ELR (cell line): ENCODE measurements at places on chromosomes 4 and X.

GRCh38 chr4:153318696-153319320 lies 25.7 kb upstream of the MND1 start:
- DNase-seq: peak; percentile 68

DNA sequence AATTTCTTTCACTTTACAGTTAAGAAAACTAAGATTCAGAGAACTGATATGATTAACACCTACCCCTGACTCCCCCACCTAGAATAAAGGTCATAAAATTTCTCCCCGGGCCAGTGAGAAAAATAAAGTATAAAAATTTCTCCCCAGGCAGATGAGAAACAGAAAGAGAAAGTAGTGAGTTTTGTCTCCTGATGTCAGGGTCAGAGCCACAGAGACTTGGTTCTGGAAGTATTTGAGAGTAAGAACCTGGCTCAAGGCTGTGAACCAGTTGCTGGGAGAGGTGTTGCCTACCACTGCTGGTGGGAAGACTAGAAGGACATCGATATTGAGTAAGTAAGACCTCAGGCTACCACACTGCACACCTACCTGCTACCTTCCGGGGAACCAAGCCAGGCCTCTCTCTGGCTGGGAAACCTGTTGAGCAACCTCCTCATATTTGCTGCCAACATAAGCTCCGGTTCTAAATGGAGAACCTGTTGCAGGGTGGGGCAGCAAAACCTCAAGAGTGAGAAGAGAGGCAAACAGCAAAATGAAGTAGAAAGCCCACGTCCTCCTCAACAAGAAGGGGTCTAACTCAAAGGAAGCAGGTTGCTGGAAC lies 104.2 kb upstream of the PUDP start:
- DNase-seq: no peak

- DNase-seq: peak; percentile 88
These were observed at the start of gene ALG13 for GRCh38 chrX:111680988-111681779. Gene ALG13 (plus strand): TSS chrX:111681170. CDS start chrX:111681219, 49 bp downstream.

DNA sequence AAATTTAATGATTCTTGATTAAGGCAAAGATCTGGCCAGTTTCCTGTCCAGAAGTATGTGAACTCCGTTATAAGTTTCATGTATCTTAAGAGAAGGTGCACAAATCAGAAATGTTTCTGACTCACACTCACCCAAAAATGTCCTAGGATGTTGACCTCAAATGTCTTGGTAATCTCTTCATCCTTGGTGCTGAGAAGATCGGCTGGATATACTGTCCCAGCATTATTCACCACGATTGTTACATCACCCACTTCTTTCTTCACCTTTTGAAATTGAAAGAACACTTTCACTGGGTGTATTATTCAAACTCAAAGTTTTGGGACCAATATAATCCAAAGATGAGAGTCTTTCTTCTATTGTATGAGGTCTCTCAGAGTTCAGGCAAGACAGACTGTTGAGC lies 5.7 kb downstream of the HSD17B13 start:
- DNase-seq: no peak

DNA sequence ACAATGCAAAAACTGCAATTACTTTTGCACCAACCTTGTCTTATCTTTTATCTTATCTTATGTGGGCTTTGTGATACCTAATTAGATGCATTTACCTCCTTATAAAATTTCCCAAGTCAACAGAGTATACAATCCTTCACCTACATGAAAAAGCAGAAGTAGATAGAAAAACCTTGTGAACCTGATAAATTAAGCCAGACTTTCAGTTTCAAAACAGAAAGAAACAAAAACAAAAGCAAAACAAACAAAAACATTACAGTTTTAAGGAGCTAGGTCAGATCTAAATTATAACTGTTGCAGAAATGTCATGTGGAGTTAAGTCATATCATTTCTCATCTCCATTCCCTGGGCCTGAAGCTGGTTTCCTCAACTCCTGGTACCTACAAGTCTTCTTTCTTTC lies 24.9 kb upstream of the CXXC4 start:
- no peak for DNase-seq

DNA sequence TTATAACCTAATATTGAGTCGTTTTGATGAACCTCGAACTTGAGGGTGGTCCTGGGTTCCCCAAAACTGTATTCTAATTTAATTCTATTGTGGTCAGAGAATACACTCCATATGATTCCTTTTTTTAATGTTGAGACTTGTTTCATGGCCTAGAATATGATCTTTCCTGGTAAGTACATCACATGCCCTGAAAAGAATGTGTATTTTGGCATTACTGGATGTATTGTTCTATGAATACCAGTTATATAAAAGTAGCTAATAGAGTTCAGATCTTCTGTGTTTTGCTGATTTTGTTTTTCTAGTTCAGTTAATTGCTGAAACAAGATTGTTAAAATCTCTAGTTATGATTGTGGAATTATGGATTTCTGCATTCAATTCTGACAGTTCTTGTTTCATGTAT lies 18.8 kb downstream of the PRRG1 start:
- no peak for DNase-seq

DNA sequence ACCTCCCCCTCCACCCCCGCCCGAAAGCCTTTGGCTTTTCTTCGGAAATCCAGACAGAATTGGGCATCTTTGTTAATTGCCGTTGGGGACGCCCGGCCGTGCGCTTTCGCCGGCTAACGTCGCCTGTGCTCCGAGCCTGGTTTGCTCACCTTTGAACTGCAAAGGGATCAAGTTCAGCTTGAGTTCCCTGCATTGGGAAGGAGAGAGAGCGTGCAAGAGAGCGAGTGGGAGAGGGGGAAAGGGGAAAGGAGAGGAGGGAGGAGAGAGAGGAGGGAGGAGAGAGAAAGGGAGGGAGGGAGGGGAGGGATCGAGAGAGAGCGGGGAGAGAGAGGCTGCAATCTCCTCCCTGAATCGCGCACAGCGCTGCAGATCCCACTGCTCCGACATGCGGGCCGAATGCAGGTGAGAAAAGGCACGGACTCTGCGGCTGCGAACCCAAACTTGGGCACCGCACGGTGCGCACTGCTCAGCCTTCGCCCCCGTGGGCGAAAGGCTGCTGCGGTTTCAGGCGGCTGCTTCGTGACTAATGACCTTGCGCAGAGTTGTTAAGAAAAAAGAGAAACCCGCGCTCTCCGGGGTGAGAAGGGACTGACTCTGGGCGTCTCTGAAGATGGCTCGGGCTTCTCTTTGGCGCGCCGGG lies at the start of gene PCDH7:
PCDH7 (plus strand) TSS at position 349 of the 640 bp plus-strand sequence. CDS start 1,054 bp downstream, outside the sequence.
- DNase-seq: peak; percentile 78
